ENCODE measurements at places on chromosomes 3 and 15. TPM values are rescaled to one million over a fixed set of nuclear protein-coding genes. Genes with fewer than 3 reads are reported as not detected.

The CAND2 gene
- total RNA-seq = 0.92 TPM

The SOX14 gene
- total RNA-seq = not detected

The TM4SF18 gene
- total RNA-seq = not detected

The NRROS gene
- total RNA-seq = 5.7 TPM

The GPR62 gene
- not detected for total RNA-seq

The GATM gene
- 0.44 TPM for total RNA-seq

The NR2E3 gene
- total RNA-seq = not detected

The MESP2 gene
- total RNA-seq = not detected

The DLL4 gene
- 0.08 TPM for total RNA-seq

The ZPLD1 gene
- total RNA-seq = not detected

The NAALADL2 gene
- 0.27 TPM for total RNA-seq

The GOLIM4 gene
- 0.41 TPM for total RNA-seq

The SLC22A13 gene
- total RNA-seq = 0.44 TPM

The CYB561D2 gene
- total RNA-seq = 24.3 TPM

The RHCG gene
- not detected for total RNA-seq

The PARP16 gene
- 9.9 TPM for total RNA-seq

The CYP1A2 gene
- total RNA-seq = not detected

The GOLGA8T gene
- total RNA-seq = 0.19 TPM

The C2CD4B gene
- total RNA-seq = not detected

The BCL2A1 gene
- 27.1 TPM for total RNA-seq

The SKOR1 gene
- 2.3 TPM for total RNA-seq

The LHFPL4 gene
- not detected for total RNA-seq

The LRTM1 gene
- total RNA-seq = not detected

The MNS1 gene
- not detected for total RNA-seq

The UBAP1L gene
- 5.9 TPM for total RNA-seq

The CCDC33 gene
- total RNA-seq = not detected

The P2RY1 gene
- total RNA-seq = not detected

The CHDH gene
- not detected for total RNA-seq

The TPRG1 gene
- 3.1 TPM for total RNA-seq

The IL17RB gene
- not detected for total RNA-seq

The CCDC191 gene
- 2.8 TPM for total RNA-seq

The NOX5 gene
- not detected for total RNA-seq

The GRIP2 gene
- total RNA-seq = not detected

The APOD gene
- total RNA-seq = not detected

The LINGO1 gene
- total RNA-seq = not detected

The ZSCAN29 gene
- 9.8 TPM for total RNA-seq

The ANKRD63 gene
- total RNA-seq = not detected

The NRG4 gene
- not detected for total RNA-seq

The CNTN4 gene
- not detected for total RNA-seq

The TIGIT gene
- total RNA-seq = 8.7 TPM

The PYGO1 gene
- total RNA-seq = not detected

The FETUB gene
- not detected for total RNA-seq

The LRRK1 gene
- 0.16 TPM for total RNA-seq

The ATP8B4 gene
- not detected for total RNA-seq

The GOLGA8S gene
- total RNA-seq = 0.22 TPM

The TTC21A gene
- 2.3 TPM for total RNA-seq

The HTR3E gene
- total RNA-seq = not detected

The OR5K2 gene
- total RNA-seq = not detected

The GP5 gene
- total RNA-seq = 2.8 TPM

The AGTR1 gene
- total RNA-seq = not detected

Data from CD8-positive, alpha-beta T cell (primary cell).